Activated CD8-positive, alpha-beta memory T cell treated with anti-CD3 and anti-CD28 coated beads for 1 hour (primary cell): ENCODE measurements at places on chromosomes 7 and 10.

- no peak for DNase-seq
These were observed 37.3 kb downstream of the INPP5A start for GRCh38 chr10:132574783-132575319.

- DNase-seq: no peak
These were observed 5.0 kb downstream of the NCOA4 start for GRCh38 chr10:46025406-46025805.

DNA sequence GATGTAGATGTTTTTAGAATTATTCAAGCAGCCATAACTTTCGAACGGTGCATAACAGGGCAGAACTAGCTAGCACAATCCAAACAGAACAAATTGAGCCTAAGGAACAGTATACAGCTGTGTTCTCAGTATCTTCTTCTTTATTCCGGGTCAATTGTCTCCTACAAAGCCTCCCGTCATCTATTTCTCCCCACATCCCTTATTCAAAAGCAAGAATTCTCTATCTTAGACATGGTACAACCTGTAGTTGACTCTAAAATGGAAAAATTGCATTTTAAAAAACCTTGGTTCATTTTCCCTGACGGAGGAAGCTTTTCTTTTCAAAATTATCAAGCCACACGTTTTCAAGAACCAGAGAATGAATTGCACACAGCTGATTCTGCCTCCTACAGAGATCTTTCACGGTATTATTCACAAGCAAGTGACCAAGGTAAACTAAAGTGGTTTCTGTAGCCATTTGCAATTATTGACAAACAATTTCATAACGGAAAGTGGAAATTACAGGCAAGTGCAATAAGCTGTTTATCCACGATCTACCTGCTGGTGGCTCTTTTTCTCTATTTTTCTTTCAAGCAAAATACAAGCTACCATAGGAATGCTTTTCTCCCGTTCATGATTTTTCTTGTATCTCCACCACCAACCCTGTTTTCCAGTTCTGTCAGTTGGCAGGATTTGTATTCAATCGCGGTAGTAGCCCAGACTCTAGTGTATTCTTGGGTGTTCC is 2.3 kb downstream of the GRM8 start:
- DNase-seq: no peak

DNA sequence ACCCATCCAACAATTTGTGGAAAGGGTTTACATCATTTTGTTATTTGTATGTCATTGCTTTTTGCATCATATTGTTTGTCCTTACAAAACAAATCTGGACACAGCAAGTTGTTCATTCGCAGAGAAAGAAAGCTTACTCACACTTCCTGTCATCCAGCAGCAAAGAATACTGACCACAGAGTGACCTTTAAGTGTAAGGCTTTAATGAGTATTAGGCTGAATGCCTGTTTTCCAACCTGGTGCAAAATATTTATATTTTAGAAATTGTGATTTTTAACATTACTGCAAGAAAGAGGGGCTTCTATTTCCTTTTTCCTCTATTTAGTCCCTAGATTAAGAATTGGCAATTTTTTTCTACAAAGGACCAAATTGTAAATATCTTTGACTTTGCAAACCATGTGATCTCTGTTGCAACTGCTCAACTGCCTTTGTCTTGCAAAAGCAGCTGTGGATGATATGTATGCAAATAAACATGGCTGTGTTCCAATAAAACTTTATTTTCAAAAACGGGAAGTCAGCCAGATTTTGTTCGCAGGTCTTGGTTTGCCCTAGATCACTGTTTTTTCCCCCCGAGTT is 27.8 kb upstream of the ITGB1 start:
- DNase-seq: no peak

DNA sequence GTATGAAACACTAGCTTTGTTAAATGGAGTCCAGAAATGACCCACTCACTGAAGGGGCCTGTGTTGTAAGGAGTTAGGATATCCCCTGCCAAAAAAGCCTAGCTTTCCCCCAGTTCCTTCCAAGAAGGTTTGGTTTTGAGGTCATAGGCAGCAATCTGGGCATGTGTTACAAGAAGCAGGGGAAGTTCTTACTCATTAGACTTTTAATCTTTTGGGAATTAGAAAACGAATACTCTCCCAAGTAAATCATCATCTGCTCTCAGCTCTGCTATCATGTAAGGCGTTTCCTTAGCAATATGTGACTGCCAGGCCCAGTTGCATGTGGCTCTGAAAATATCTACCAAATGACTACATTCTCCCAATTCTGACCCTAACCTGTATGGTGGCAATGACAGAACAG is 3.7 kb downstream of the NOD1 start:
- DNase-seq: no peak

- DNase-seq: no peak
These were observed 36.6 kb upstream of the ZMIZ2 start for GRCh38 chr7:44712012-44712411.

DNA sequence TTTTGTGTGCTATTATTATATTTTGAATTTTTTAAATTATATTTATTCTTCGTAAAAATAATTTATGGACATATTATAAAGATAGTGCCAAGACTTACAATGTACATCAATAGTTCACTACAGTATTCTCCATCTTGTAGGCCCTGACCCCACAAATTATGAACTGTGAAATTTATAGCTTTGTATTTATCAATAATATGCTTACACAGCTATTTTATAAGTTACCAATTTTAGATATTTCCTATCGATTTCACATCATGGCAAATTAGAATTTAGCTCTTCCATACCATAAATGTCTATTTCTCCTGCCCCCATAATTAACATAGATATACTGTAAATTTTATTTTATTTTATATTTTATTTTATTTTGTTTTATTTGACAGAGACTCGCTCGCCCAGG is 34.4 kb upstream of the GNAI1 start:
- no peak for DNase-seq

GRCh38 chr10:88553116-88553752 is 29.9 kb downstream of the RNLS start:
- no peak for DNase-seq

- DNase-seq: no peak
These were observed 230.0 kb upstream of the PPP1R3A start for GRCh38 chr7:114148779-114149178.

GRCh38 chr7:18572154-18572553 is 76.6 kb downstream of the HDAC9 start:
- DNase-seq: no peak

DNA sequence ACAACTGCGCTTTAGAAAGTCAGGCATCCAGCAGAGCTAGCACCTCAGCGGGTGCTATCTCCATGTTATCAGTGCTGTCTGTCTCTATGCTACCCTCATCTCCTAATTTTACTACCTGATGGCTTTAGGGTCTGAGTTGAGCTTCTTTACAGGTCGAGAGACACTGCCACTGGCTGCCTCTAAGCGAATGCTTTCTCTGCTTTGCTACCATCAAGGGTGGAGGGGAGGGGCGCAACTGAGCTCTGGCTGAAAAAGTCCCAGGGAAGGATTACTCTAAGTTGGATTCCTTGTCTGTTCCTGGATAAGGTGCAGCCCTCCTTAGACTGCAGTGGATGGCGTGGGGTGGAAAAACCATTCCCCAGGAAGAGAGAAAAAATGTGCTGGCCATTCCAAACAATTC is 105.7 kb downstream of the CDK14 start:
- no peak for DNase-seq

DNA sequence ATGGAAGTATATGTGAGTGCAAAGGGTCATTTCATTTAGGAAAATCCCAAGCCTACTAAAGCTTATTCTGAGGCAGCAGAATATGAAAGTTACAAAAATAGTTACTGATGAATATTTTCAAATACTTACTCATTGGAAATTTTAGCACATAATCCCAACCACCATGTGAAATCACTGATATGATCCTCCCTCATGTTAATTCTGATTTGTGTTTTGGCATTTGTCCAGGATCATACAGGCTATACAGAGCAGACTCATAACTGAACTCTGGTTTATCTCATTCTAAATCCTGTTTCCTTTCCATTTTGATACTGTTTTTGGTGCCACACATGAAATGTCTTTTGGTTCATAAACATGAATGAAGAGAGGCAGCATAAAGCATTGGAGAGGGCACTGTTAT is 3.4 kb upstream of the FAM24B start:
- DNase-seq: no peak

GRCh38 chr7:12670743-12671520 is 16.5 kb upstream of the ARL4A start:
- no peak for DNase-seq

DNA sequence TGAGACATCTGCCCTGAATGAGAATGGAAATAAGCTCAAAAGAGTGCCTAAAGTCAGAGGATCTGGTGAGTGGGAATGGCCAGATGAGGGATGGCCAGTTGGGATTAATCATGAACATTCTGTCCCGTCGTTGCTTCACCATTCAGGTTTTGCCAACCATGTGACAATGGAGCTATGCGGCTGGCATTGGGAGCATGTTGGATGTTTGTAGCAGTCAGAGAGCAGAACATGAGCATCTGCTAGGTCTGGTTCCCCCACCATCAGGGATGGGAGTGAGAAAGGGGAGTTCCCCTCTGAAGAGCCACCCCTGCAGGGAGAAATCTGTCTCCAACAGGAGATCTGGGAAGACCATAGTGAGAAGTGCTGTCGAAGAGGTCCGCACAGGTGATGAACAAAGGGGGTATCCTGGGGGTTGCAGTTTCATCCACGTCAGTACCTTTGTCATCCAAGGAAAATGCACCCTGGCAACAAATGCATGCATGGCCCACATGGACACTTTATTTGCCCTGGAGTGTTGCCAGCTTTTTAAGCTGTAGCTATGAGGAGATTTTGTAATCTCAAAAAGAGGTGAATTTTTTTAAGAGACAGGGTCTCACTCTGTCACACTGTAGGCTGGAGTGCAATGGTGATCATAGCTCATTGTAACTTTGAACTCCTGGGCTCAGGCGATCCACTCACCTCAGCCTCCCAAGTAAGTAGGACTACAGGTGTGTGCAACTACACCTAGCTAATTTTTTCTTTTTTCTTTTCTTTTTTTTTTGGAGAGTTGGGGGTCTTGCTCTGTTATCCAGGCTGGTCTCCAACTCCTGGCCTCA is 190.2 kb downstream of the CAMK1D start:
- no peak for DNase-seq
